Left cardiac atrium (tissue), 4 donors: ENCODE measurements at places on chromosomes 5 and 9.

GRCh38 chr5:99587983-99588382 is 659.2 kb upstream of the CHD1 start:
- DNase-seq: no peak

DNA sequence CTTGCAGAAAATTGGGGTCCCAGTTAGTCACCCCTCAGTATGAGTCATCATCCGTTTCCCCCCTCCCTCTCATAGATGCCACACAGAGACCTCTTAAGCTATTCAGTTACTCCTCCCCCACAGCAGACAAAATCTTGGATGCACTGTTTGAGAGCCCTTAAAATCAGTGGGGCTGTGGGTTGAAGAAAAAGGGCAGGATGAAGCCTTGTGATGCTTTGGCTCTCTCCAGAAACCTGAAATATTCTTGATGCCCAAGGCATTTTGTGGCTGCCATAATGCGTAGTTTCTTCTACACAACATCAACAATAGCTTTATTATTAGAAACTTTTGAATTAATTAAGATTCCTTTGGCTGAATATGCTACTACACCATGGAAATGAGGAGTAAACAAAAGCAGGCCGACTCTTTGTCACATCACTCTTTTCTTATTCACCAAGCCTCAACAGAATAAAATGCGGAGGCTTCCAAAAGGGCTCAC is 133.8 kb downstream of the MRPS30 start:
- DNase-seq: no peak

DNA sequence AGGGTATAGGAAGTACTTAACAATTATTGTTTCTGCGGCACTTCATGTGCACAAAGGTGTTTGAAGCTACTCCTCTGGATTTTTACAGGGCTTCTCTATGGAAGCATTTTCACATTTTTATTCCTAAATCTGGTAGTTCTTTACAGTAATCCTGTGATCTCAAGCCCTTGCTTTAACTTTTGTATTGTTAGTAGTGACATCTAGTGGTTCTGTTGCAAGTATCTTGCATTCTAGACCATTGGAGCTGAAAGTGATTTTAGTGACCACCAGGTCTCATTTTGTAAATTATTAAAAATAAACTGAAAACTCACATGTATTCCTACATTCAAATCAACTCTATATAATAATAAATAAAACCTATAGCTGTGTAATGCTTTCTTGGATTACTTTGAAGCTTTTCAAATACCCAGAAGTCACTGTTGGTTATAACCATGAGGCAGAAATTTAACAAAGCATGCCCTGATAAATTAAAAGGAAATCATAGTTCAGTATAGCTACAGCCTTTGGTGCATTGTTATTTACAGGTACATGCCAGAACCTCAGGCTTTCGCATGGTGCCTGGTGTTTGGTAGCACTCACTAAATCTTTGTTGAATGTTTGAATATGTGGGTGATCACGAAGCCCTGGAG is 18.9 kb downstream of the RPS23 start:
- no peak for DNase-seq

DNA sequence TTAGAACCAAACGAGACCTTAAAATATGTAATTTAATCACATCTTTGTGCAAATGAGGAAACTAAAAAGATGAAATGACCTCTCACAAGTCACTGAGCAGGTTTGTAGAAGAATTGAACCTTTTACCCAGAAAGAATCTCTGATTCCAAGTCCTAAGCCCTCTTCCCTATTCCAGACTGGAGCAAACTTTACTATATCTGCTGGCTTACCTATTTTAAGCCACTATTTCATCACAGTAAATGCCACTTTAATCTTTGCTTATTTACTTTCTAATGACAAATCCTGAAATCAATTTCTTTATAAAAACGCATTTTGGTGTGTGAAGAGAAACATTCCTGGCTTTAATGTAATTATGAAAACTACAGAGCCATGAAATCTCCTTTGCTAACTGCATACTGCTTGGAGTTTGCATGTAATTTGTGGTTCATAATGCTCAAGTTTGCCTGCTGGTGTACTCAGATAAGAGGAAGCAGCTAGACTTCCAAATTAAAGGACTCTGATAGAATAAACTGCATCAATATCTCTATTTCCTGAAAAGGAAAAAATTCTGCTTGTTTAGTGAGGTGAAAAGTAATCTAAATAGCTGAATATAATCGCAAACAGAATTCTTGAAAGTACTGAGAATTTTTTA is 121.2 kb downstream of the RAB3C start:
- DNase-seq: no peak

DNA sequence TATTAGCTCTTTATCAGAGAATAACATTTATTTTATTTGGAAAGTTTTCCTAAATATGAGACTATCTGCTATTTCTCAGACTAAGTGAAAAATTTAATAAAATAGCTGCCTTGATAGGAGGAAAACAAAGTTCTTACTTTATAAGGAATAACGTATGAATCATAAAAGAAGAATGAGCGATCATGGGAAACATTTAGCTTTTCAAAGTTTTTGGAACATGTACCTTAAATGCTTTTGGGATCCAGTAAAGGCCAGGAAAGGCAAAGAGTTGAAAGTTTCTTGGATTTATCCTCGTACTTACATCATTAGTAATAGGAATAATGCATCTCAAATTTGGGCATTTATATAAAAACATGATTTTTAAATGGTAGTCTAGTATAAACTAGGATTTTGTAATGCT is 19.4 kb downstream of the OGN start:
- DNase-seq: no peak

DNA sequence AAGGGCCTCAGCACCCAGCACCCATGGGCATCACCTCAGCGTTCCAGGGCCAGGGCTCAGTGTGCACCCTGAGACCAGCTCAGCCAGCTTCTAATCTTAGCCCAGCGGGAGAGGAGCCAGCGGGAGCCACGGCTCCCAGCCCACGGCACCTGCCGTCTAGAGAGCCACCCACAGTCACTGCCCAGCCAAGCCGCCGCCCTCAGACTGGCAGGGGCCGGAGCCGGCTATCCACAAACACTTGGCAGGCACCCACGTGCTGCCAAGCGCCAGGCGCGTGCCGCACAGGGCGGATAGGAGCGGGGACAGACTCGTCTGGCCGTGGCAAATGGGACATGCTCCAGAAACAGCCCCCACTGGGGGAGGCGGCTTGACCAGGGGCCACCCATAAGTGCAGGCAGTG is 18.6 kb downstream of the BRD3 start:
- DNase-seq: no peak

GRCh38 chr9:128928624-128929023 is 7.8 kb downstream of the PHYHD1 start:
- DNase-seq: no peak

GRCh38 chr9:105172436-105172835 is 72.0 kb upstream of the SLC44A1 start:
- DNase-seq: no peak

DNA sequence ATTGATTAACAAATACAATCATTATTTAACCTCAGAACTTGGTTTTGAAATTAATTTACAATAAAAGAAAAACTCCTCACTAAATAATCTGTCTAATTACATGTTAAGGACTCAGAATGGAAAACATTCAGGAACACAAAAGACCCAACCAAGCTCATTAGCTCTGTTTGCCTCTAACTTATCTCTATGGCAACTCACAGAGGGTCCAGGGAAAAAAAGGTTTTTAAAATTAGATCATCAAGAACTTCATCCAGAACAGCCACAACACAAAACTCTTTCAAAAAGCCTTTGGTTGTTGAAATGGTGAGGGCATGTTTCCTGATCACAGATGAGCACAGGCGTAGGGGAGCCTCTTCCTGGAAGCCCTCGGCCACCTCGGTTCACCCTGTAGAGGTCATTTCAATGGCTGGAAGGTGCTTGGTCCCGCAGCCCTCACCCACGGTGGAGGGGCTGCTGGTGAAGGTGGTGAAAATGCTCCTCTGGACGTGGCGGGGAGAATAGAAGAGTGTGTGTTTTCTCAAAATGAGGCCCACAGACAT is 17.2 kb upstream of the TCF7 start:
- no peak for DNase-seq

DNA sequence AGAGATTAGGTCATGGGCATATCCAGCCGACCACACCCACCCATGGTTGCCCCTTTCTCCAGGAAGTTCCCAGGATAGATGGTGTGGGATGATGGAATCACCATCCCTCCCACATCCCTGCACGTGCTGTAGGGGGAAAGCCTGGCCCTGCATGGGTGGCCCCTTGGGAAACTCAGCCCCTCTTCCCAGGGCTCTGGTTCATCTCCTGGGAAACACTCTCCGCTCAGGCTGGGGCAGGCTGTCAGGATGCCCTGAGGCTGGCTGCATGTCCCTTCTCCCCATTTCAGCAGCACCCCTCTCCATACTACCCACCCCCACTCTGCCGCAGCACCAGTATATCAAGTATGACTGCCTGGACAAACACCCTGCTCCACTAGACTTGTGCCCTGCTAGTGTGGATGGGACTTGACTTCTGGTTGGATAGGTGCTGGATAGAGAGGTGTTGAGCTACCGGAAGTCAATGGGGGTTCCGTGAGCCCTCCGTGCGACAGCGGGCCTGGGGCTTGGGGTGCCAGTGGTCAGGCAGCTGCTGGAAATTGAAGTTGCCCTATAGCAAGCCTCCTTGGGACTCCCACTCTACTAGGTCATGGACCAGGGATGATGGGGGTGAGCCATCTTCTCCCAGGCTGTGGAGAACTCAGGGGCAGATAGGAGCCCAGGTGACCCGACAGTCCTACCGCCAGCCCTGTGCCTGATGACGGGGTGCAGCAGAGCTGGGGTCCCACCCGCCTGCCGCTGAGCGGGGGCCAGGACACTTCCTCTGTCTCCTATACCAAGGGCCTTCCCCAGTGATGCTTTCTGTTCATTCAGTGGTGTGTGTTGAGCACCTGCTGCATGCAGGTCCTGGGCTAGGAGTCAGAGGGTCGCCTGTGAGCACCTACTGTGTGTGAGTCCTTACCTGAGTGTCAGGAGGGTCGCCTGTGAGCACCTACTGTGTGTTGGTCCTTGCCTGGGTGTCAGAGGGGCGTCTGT is 69.4 kb upstream of the COL5A1 start:
- DNase-seq: no peak

GRCh38 chr5:151056379-151057325 is 24.2 kb downstream of the TNIP1 start:
- no peak for DNase-seq
